Endothelial cell of coronary artery (primary cell): ENCODE measurements at places on chromosomes 11 and 22. TPM values are rescaled to one million over a fixed set of nuclear protein-coding genes. Genes with fewer than 3 reads are reported as not detected.

UBQLN3 gene
- total RNA-seq, result 0.09 TPM in 1 of 2 replicates, not detected in the other

APOBEC3F gene
- 4.0 and 5.2 TPM in 2 replicates for total RNA-seq

H19 gene
- 1.1 and 2.3 TPM in 2 replicates for total RNA-seq

POTEH gene
- not detected in 2 replicates for total RNA-seq

CASP5 gene
- 0.09 TPM in 1 of 2 replicates, not detected in the other for total RNA-seq

SMC1B gene
- under 0.01 TPM in 1 of 2 replicates, not detected in the other for total RNA-seq

CCDC88B gene
- 1.3 and 2.4 TPM in 2 replicates for total RNA-seq

TRPC6 gene
- total RNA-seq, result not detected in 2 replicates

VWCE gene
- total RNA-seq, result 1.9 and 4.1 TPM in 2 replicates

CECR2 gene
- 0.19 and 1.2 TPM in 2 replicates for total RNA-seq

CERK gene
- total RNA-seq, result 79.0 and 97.0 TPM in 2 replicates

OR8D4 gene
- total RNA-seq, result under 0.01 TPM in 1 of 2 replicates, not detected in the other

IL10RA gene
- not detected in 2 replicates for total RNA-seq

RIMBP3C gene
- under 0.01 and 0.09 TPM in 2 replicates for total RNA-seq

DCDC1 gene
- total RNA-seq, result under 0.01 and 0.27 TPM in 2 replicates

KRTAP5-1 gene
- total RNA-seq, result not detected in 2 replicates

SLC22A6 gene
- total RNA-seq, result not detected in 2 replicates

SGSM1 gene
- total RNA-seq, result 0.09 and 0.18 TPM in 2 replicates

MSANTD4 gene
- total RNA-seq, result 22.2 and 28.1 TPM in 2 replicates

NPAS4 gene
- not detected in 2 replicates for total RNA-seq

CRYAB gene
- 0.18 and 5.7 TPM in 2 replicates for total RNA-seq

OR52K1 gene
- not detected in 2 replicates for total RNA-seq

C22orf42 gene
- not detected in 2 replicates for total RNA-seq

TIMM10 gene
- total RNA-seq, result 37.5 and 109 TPM in 2 replicates

PLA2G3 gene
- not detected in 2 replicates for total RNA-seq

FOSL1 gene
- 7.4 and 10.2 TPM in 2 replicates for total RNA-seq

RASSF10 gene
- total RNA-seq, result under 0.01 and 0.18 TPM in 2 replicates

HYLS1 gene
- 6.5 and 9.4 TPM in 2 replicates for total RNA-seq

KLHL35 gene
- 3.2 and 4.9 TPM in 2 replicates for total RNA-seq

SYTL2 gene
- 0.63 and 1.5 TPM in 2 replicates for total RNA-seq

OR5P2 gene
- 0.09 TPM in 1 of 2 replicates, not detected in the other for total RNA-seq

C11orf52 gene
- total RNA-seq, result 0.09 TPM in 1 of 2 replicates, not detected in the other

DDI1 gene
- total RNA-seq, result not detected in 2 replicates

RASGRP2 gene
- total RNA-seq, result 0.81 and 2.6 TPM in 2 replicates

CSNK2A3 gene
- 0.99 and 1.1 TPM in 2 replicates for total RNA-seq

HEPHL1 gene
- not detected in 2 replicates for total RNA-seq

EMID1 gene
- total RNA-seq, result not detected in 2 replicates

CSF2RB gene
- 3.5 and 6.6 TPM in 2 replicates for total RNA-seq

MAP6 gene
- total RNA-seq, result 0.27 and 0.38 TPM in 2 replicates

SRSF8 gene
- total RNA-seq, result 11.4 and 12.5 TPM in 2 replicates

GLYATL1 gene
- total RNA-seq, result not detected in 2 replicates

CCDC87 gene
- 0.18 and 0.28 TPM in 2 replicates for total RNA-seq

KCNK7 gene
- 0.18 and 0.47 TPM in 2 replicates for total RNA-seq

MUC5B gene
- not detected in 2 replicates for total RNA-seq

CARNS1 gene
- under 0.01 and 0.09 TPM in 2 replicates for total RNA-seq

TCN2 gene
- 30.9 and 40.7 TPM in 2 replicates for total RNA-seq

CD82 gene
- 23.8 and 27.2 TPM in 2 replicates for total RNA-seq

LRRC32 gene
- 20.5 and 78.2 TPM in 2 replicates for total RNA-seq

ZP1 gene
- not detected in 2 replicates for total RNA-seq

FXYD2 gene
- total RNA-seq, result 0.47 and 0.81 TPM in 2 replicates

HBE1 gene
- 0.18 TPM in 1 of 2 replicates, not detected in the other for total RNA-seq

SHANK3 gene
- total RNA-seq, result 20.7 and 21.5 TPM in 2 replicates

TRIM49 gene
- not detected in 2 replicates for total RNA-seq
